RWPE2 (cell line): ENCODE measurements at places on chromosomes 3 and 15.

DNA sequence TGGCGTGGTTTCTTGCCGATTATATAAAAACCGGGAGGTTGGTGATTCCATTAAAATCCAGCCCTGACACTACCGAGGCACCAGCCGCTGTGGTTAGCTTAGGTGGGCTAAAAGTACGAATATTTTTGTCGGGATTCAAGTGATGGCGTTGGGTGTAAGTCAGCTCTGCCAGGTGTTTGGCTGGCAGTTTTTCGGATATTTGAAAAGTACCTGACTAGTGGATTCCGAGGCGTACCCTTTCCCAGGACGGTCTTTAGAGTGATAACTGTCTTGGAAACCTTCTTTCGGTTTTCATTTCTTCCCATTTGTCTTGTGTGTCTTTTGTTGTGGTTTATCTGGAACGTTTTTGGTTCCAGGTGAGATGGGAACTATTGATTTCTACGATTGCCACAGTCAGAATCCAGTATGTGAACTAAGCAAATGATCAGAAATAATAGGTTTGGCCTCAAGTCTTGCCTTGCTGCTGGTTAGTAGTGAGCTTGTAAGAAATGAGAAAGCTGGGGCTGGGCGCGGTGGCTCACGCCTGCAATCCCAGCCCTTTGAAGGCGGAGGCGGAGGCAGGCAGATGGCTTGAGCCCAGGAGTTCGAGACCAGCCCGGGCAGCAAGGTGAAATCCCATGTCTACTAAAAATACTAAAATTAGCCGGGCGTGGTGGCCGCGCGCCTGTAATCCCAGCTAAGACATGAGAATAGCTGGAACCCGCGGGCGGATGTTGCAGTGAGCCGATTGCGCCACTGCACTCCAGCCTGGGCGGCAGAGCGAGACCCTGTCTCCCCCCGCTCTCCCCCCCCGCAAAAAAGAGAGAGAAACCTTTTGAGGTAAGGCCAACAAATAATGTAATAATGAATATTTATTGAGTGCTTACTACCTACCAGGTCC, 1.4 kb downstream of the FYTTD1 start:
- DNase-seq: no peak

DNA sequence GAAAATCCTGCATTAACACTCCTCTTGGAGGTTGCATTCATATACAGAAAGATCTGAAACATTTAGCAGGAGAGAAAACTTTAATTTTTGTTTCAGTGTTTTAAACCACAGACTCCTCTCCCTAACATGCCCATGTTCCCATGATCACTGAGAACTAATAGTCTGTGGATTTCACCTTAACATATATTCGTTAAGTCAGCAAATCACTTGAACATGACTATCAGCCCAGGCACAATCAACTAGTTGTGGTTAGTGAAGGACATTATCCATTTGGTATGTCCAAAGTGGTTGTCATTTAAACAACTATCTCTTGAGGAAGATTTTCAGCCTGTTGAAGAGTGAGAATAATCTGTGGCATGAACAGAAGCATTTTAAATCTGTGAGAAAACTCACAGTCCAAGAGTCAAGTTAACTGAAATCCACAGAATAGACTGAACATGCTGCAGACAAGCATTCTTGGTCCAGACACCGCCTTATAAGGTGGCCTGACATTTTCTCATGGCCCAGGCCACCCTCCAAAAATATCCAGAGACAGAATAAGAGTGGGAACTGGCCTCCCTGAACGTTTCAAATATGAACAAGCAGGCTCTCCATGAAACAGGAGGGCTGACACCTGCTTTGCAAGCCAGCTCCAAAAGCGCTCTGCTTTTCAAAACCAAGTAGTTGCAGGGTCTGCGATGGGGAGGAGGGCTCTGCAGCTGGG, 39.9 kb upstream of the ADCY5 start:
- no peak for DNase-seq

DNA sequence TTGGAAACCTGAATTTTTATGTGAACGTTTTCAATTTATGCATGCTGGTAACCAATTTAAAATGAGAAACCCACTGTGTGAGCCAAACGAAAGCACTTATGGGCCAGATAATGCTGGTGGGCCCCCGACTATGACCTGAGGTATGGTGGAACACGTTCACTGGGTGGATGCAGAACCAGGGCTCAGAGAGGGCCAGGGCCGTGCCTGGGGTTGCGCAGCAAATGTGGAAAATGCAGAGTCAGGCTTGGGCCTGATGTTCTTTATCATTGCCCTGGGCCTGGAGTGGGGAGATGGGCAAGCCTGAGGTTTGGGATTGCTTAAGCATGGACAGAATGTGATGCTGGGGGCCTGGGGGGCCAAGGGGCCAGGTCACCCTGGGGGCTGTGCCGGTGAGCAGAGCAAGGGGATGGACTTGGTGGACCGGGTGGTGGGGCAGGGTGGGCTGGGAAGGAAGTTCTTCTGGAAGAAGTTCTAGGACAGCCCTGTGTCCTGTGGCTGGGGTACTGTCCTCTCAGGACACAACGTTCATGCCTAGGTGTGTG, 17.9 kb downstream of the FBLN2 start:
- no peak for DNase-seq

DNA sequence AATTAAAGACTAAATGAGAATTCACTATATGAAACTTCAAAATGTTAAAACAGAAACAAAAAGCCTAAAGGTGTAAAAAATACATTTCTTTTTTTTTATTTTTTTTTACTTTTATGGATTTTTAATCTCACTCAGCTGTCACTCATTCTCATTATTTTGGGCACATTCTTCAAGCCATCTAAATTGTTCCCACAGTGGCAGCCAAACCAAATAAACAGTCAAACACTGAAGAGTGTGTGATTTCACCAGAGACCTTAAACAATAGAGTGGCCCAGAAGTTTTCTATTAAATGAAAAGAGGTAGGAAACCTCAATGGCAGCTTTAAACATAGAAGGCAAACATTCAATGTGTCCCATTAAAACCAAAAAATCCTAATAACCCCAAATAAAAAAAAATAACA, 616.1 kb downstream of the OTOL1 start:
- DNase-seq: no peak

- DNase-seq: no peak
Observed at GRCh38 chr3:140097874-140098635, 163.1 kb downstream of the CLSTN2 start.

GRCh38 chr3:10524799-10525301, 19.5 kb upstream of the ATP2B2 start:
- DNase-seq: no peak
